ENCODE measurements at places on chromosomes 2 and 18.

- no peak for DNase-seq
Observed at GRCh38 chr2:194765723-194766122, 891.3 kb upstream of the SLC39A10 start.

DNA sequence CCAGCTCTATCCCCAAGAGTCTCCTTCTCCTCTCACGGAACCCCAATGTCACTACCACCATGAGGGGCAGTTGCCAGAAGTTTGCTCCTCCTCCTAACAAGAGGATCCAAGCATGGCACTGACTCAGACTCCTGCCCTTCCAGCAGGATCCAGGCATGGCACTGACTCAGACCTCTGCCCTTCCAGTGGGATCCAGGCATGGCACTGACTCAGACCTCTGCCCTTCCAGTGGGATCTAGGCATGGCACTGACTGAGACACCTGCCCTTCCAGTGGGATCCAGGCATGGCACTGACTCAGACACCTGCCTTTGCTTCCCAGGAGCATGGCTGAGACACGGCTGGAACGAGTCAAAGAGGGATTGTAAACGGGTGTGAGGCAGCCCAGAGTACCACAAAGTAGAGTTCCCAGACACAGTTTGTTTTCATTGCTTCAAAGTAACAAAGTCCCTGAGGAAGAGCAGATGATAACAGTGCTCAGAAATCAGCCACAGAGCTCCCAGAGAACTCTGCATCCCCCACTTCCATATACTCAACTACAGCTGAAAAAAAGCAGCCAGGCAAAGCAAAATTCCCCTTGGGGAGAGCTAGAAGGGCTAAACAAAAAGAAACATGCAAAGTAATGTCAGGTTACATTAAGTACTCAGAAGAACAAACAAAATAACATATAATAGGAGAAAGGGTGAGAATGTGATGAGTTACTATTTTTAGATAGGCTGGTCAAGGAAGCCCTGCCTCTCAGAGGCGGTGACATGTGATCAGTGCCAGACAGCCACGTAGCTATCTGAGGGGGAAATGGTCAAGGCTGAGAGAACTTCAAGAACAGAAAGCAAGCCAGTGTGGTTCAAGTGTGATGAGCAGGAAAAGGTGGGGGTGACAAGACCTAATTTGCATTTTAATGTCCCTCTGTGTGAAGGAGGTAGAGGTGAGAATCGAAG, 3.0 kb downstream of the BUB1 start:
- DNase-seq = no peak

DNA sequence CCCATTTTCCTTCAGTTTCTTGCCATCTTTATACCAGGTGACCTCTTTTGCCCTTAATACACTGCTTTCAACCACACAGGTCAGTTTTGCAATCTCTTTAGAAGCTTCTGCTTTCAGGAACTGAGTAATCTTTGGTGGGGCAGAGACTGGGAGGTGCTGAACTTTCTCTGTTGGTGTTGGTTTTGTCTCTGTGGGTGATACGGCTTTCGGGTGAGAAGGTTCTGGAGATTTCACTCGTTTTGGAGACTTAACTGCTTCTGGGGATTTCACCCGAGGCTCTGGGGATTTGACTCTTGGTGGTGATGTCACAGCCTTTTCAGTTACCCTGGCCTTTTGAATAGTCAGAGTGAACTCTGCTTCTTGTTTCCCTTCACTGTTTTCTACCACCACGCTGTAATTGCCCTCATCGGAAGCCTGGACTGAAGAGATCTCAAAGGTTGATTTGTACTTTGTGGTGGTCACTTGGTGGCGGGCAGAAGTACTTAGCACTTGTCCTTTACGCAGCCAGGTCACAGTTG, 50.4 kb downstream of the PLEKHA3 start:
- no peak for DNase-seq

DNA sequence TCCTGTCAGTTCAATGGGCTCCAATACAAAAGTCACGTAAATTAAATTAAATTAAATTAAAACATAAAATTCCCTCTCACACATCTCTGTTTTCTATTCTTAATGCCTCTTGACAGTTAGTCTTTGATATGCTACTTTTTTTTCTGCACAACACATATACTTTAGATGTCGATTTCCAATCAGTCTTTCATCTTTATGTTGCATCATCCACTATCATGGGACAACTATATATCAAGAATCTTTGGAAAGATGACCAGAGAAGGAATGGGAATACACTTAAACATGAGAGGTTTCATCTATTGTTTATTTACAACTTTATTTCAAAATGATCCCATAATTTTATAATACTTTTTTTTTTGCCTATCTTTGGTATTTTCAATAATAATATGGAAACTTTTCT, 733.3 kb upstream of the FANCL start:
- no peak for DNase-seq

DNA sequence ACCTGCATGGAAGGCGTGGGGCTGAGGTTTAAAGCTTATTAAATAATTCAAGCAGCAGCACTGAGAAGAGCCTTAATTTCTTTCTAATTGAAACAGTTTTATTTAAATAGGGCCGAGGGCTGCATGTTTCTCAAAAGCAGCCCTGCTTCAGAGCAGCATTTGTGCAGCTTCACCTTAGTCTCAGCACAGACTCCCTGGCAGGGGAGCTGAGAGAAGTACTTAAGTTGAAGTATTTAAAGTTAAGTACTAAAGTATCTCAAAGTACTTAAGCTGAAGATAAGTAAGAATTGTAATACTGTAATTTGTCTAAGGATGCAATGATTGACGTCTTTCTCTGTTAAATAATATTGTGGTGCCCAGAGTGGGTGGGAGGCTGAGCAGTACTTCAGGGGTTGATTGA, 31.4 kb downstream of the IMPA2 start:
- no peak for DNase-seq

DNA sequence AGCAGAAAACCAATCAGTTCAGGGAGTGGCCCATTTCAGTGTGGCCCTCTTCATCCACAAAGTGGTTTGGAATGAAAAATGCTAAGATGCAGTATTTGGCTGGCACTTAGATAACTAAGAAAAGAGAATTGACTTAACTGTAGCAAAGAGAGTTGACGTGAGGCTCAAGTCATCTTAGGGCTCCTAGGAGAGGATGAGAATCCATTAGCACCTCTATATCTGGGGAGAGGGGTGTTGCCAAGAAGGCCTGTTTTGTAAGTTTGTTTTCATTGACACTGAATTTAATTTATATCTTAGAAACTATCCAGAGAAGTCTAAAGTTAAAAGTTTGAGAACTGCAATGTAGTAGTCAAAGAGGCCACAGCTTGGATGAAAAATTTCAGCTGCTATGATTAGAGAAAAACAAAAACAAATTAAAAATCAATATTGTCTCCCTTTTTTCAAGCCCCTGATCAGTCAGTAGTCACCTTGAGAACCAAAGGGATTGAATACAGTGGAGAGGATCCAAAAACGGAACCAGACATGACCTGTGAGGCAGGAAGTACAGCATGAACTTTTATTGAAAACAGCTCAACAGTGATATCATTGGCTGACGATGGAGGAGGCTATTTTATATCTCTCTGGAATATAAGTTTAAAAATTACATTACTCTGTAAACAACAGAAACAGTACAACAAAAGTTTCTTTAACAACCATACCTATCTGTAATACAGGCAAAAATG, 52.7 kb downstream of the PHLPP1 start:
- no peak for DNase-seq

GRCh38 chr2:98769784-98770183, 38.9 kb upstream of the MGAT4A start:
- DNase-seq = no peak

GRCh38 chr2:173972165-173972564, 7.0 kb upstream of the SP3 start:
- no peak for DNase-seq

DNA sequence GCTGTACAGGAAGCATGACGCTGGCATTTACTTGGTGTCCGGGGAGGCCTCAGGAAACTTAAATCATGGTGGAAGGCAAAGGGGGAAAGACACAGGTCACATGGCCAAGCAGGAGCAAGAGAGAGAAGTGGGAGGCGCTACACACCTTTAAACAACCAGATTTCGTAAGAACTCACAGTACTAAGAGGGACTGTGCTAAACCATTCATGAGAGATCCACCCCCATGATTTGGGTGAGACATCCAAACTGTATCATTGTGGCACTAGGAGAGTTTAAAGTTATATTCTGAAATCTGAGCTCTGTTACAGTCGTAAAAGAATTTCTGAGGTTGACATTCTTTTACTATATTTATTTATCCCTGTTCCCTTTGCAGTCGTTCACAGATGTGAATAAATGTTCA, 116.6 kb downstream of the ICA1L start:
- DNase-seq = no peak

All from HCT116 (cell line).